ENCODE measurements at places on chromosomes 16 and 17.

- DNase-seq = peak; percentile 63
Observed at GRCh38 chr16:8885674-8886592, 3.8 kb downstream of the LITAFD start.

GRCh38 chr16:1196494-1196893 lies 28.6 kb downstream of the TPSG1 start:
- no peak for DNase-seq

GRCh38 chr17:18975597-18975996 lies 23.6 kb downstream of the SLC5A10 start:
- no peak for DNase-seq

DNA sequence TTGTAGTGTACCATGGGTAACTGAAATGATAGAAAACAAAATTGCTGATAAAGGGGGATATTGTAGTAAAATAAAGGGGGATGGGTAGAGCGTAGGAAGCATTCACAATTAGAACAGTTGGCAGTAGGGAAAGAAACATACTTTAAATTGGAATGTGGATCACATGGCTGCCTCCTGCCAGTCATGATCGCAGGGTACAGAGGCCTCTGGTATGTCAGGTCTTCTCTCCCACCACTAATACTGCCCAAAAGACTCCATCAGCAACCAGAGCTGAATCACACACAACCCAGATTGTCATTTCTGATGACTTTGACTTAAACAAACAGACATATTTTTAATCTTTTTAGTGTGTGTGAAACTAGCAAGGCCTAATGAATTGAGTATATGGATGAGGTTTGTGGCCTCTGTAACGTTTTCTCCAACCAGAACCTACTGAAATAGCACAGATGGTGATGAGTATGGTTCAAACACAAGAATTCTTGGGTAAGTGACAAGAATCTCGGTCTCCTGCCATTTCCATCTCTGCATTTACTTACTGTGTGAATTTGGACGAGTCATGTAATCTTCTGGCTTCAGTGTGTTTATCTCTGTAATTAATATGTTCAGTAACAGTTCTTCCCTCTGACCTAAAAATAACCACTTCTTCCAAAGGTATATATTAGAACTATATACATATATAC lies 112.6 kb downstream of the USP22 start:
- no peak for DNase-seq

- DNase-seq = no peak
Observed at GRCh38 chr16:81539759-81540472, 95.3 kb downstream of the CMIP start.

DNA sequence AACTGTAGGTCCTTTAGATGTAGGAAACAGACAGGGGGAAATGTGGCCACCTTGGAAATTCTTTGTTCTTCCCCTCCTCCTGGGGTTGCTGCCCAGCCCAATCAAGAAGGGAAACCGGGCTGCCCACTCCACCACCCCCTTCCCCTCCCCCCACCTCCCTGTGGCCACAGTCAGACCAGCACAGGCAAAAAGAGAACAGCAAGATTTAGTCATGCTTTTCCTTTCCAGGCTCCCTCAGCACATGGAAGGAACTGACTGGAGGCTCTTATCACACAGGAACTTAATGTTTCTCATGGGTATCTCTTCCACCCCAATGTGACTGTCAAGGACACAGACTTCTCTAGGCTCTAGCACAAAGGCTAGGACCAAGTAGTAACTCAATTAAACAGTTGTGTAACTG lies 3.0 kb upstream of the CCL1 start:
- DNase-seq = no peak

DNA sequence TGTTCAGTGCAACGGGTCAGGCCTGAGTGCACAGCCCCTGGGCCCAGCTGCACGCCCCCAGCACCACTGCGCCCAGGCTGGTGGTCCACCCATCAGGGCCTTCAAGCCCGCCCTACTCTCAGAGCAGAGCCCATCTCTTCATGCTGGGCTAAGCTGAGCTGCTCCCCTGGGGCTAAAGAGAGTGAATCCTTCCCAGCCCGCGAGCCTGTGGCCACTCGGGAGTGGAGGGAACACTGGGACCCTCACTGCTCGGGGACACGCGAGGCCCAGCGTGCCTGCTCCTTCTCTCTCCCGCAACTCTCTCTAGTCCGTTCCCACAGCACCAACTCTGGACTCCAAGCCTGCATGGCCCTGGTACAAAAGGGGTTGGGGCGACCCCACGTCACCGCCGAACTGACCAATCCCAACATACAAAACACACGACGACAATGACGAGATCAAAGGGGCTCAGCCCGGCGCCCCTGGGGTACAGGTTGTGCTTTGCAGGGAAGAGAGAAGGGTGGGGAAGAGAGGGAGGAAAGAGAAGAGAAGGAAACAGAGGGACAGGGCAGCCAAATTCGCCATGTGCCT lies 4.1 kb upstream of the SIRT7 start:
- no peak for DNase-seq

DNA sequence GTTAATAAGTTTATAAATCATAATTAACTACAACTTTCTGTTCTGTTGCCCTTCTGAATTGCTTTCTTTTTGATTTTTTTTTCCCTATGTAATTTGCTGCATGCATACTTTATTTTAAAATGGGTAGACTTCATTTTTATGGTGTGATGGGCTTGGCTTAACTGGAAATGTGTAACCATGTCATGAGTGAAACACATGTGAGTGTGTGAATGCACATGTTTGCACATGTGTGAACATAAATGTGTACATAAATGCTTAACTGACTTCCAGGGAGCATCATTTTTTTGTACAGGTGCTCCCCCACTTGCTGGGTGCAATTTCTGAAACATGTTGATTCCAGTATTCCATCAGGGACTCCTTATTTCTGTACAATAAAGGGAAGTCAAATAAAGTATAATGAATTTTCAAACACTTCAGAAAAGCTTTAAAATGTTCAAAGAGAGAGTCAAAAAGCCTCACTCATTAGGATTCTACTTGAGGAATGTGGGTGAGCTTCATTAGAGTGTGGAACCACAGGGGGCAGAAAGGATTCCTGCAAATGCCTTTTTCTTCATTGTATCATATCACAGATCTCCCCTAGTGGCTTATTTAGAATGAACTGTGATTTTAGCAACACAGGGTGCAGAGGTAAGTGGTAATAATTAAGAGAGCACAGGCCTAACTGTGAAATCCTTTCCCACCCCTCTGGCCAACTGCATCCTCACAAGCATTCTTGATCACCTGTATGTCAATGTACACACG lies 31.7 kb upstream of the CDH11 start:
- no peak for DNase-seq

- DNase-seq = no peak
Observed at GRCh38 chr17:40173091-40173777, 4.0 kb upstream of the RAPGEFL1 start.

DNA sequence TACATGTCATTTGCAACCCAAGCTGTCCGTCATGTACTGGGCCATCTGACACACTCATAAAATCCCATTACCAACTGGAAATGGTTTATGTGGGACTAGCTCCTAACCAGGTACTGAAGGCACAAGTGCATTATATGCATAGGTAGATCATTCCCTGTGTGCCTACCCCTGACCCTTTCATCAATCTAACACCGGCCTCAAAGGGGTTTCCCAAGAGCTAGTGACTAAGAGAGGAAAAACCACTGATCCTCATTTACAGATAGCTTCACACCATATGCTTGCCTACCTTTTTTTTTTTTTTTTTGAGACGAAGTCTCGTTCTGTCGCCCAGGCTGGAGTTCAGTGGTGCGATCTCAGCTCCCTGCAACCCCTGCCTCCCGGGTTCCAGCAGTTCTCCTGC lies 449.8 kb downstream of the SLC39A11 start:
- DNase-seq = no peak

DNA sequence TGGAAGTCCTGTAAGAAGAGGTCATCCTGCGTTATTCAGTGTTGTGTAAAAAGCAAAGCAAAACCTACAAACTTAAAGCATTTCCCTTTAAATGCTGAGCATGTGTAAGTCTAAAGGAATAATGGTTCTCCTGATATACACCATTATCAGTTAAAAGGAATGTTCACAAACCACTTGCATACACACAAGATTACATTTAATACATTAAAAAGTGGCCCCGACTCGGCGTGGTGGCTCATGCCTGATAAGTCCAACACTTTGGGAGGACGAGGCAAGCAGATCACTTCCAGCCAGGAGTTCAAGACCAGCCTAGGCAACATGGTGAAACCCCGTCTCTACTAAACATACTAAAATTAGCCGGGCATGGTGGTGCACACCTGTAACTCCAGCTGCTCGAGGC lies 30.5 kb downstream of the CPPED1 start:
- DNase-seq = no peak

GRCh38 chr16:1071561-1072225 lies 854 bp upstream of the SSTR5 start:
- DNase-seq = no peak

GRCh38 chr17:8375738-8376259 lies 705 bp downstream of the KRABD2 start:
- DNase-seq = no peak

DNA sequence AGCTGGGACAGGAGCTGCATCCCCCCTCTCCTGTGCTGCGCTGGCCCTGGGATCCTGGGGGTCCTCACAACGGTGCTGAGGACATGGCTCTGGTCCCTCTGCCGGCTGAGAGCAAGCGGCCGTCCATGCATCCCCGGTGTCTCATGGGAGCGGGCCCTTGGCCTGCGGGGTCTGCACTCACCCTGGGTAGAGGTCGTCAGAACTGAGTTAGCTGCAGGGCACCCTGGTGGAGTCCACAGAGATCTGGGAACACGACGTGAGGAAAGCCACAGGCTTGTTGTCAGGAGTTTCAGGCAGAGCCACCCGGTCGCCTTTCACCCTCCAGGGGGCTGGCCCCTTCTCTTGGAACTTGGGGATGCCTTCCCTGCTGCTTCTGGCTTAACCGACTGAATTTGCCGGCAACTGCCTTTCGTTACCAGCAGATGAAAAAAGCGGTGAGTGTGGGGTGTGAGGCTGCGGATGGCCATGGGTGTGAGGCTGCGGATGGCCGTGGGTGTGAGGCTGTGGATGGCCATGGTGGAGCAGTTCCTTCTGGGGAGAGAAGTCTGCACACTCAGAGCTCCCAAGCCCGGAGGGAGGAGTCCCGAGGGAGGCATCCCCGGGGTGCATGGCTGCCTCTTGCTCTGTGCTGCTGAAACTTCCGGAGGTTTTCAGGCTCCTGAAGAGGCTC lies 81.7 kb downstream of the LMF1 start:
- DNase-seq = no peak

GRCh38 chr16:15742716-15743115 lies 92.7 kb downstream of the NDE1 start:
- no peak for DNase-seq
